AG04449 (cell line): ENCODE measurements at places on chromosomes 12 and 14.

DNA sequence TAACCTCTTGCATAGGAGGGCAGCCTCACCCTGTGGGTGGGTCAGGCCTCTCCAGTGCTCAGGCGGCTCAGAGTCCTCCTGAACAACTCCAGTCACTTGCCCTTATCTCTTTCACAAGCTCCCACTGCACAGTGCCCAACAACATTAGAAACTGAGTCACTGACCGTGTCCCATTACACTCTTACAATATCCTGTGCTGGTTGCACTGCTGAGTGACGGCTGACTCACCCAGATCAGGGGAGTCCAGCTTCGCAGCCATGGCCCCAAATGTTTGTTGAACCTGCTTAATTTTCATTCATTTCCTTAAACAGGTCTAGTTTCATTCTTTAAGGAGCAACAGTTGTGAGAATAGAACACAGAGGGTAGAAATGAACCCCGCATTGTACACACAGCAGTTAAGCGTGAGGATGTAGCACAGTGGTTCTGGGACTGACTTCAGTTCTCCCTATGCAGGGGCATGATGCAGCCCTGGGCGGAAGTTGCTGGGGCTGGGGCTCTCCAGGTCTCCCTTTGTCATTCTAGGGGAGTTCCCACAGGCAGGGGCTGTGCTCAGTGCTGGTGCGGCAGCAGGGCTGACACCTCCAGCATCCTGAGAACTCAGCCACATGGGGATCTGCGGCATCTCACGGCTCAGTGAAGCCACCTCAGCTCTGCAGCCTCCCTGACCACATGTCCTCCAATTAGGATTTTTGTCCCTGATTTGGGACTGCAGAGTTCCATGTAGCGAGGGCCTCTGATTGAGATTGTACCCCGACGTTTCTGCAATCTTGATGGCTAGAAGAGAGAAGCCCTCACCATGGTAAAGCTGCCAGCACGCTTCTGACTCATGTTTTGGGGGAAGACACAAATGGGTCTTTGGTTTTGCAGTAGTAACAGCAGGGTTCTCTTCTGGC lies 16.1 kb downstream of the GPR68 start:
- no peak for DNase-seq

DNA sequence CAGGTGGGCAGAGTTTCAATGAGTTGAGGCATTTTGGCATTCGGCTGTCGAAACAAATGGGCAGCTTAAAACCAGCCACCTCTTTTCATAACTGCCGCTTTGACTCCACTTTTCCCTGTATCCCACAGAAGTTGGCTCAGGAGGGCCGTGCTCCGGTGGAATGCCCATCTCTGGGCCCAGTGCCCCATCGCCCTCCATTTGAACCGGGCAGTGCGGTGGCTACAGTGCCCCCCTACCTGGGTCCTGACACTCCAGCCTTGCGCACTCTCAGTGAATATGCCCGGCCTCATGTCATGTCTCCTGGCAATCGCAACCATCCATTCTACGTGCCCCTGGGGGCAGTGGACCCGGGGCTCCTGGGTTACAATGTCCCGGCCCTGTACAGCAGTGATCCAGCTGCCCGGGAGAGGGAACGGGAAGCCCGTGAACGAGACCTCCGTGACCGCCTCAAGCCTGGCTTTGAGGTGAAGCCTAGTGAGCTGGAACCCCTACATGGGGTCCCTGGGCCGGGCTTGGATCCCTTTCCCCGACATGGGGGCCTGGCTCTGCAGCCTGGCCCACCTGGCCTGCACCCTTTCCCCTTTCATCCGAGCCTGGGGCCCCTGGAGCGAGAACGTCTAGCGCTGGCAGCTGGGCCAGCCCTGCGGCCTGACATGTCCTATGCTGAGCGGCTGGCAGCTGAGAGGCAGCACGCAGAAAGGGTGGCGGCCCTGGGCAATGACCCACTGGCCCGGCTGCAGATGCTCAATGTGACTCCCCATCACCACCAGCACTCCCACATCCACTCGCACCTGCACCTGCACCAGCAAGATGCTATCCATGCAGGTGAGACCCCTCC lies 5.0 kb upstream of the RNU7-1 start:
- DNase-seq: no peak

DNA sequence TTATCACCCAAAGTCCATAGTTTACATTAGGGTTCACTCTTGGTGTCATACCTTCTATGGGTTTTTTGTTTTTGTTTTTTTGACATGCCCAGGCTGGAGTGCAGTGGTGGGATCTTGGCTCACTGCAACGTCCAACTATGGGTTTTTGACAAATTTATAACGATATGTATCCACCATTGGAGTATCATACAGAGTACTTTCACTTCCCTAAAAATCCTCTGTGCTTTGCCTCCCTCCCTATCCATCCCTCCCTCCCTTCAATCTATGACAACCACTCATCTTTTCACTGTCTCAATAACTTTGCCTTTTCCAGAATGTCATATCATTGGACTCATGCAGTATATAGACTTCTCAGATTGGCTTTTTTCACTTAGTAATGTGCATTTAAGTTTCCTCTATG lies 139.0 kb upstream of the CCDC198 start:
- no peak for DNase-seq

- no peak for DNase-seq
Measured at GRCh38 chr12:94434171-94434570, 25.5 kb downstream of the CEP83 start.

DNA sequence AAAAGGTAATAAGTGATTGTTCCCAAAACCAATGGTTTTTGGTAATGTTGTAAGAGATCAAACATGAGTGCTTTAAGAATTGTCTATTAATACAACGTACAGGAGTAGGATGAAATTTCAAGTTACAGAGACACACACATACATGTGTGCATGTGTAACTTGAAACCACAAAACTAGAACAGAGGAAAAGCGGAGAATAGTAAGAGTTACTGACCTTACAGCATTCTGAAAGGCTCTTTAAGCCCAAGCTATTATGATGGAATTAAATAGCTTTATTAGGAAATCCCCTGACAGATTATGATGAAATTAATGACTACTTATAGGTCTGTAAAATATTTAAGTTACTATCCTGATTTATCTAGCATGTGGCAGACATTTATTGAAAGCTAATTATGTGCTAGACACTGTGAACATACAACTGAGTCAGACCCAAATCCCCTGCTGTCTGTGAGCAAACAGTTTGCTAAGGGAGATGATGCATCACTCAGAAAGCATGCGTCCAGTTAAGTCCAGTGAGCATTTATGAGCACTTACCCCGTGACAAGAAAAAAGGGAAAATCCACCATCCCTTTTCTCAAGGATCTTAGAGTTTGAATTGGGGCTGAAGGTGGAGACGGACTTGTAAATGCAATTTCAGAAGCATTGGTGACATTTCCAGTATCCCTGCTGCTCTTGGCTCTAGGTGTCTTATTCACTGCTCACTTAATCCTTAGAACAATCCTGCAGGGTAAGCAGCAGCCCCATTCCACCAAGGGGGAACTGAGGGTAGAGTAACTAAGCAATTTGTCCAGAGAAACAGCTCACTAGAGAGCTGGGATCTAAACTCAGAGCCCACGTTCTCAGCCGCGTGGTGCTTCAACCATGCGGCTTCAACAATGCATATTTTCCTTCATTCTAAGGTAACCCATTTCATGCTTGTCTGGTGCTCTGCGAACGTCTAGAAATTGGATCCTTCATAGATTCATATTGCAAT lies 117.4 kb downstream of the EML1 start:
- DNase-seq: peak; percentile 87

DNA sequence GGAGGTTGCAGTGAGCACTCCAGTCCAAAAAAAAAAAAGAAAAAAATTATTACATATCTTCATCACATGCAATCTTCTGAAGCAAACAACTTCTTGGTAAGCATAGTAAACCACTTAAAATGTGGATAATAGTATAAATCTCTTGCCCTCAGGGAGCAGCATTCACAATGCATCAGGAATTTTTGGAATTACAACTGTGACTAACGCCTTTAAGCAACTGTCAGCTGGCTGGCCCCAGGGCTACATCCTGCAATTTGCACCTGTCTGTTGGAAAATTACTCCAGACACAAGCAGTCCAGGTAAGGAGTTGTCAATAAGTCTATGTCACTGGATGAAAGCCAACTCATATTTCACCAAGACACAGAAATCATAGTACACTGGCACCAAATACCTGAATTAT lies 5.5 kb upstream of the SLC7A7 start:
- DNase-seq: no peak

DNA sequence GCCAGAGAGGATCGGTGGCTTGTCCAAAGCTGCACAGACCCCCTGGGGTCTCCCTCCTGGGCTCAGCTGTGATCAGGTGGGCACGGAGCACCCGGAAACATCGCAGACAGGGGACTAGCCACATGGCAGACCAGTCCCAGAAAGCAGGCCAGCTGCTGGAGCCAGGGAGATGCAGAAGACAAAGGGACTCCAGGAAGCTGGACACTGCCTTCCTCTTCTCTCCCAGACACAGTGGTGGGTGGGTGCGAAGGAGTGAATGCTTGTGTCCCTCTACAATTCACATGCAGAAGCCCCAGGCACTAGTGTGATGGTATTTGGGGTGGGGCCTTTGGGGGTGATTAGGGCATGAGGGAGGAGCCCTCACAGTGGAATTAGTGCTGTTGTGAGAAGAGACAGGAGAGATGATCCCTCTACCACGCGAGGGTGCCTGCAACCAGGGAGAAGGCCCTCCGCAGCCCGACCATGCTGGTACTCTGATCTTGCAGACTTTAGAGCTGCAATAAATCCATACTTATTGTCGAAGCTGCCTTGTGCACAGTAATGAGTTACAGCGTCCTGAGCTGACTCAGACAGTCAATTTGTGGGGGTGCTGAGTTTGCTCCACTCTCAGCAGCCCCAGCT lies 95.2 kb downstream of the CALM1 start:
- DNase-seq: no peak

GRCh38 chr12:7092229-7092985 lies at the start of gene C1R:
TSS of gene C1R (minus strand) at chr12:7092445. CDS start at chr12:7092388, 57 bp downstream.
- DNase-seq: peak; percentile 60
